Tibial artery (tissue), 4 donors: ENCODE measurements at places on chromosomes 6 and 20.

DNA sequence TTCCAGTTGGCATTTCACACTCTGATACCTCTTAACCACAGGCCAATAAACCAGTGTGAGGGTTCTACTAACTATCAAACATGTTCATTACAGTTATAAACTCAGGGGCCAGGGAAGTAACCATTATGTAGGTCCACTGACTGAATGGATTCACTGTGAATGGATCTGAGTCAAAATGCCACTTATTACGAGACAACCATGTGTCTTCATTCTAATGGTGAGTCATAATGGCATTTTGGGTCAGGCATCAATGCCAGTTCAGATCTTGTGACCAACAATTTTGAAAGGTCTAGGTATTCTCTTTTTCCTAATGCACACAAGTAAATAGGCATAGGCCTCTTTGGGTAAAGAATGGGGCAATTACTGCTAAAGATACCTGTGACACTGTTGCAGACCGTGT, 112.2 kb upstream of the HEY2 start:
- DNase-seq: no peak

DNA sequence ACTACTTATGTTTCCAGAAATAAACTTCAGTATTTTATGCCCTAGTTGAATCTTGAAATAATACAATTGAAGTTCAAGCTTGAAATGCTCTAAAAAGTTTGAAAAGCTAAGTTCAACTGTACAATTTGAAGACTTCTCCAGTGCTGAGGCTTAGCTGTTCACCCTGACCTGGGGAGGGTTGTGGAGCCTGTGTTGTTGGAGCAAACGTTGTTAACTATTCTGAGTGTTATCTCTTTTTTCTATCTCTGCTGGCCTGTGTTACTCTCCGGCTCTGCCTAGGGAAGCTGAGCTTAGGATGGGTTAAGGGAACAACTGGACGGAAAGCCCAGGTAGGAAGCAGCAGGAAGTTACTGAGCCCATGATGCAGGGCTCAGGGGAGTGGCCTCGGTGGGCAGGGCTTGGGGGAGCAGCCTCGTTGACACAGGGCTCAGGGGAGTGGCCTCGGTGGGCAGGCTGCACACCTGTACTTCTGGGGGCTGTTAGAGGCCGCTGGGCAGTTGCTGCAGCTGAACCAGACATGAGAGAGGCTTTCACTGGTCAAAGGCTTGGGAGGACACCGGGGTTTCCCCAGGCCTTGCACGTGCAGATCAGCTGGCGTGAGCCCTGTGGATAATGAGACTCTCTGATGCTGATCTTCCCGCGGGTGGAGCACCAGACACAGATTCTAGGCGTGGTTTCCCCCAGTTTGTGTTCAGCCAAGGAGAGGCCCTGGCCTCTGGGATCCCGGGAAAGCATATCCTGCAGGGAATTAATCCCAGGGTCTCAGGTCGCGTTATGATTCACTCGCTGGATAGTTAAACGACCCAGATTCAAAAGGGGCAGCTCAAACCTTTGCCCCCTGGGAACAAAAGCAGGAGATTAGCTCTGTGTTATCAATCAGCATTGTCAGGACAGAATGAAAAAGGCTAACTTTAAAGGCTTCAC, 58.9 kb downstream of the ERMARD start:
- no peak for DNase-seq

DNA sequence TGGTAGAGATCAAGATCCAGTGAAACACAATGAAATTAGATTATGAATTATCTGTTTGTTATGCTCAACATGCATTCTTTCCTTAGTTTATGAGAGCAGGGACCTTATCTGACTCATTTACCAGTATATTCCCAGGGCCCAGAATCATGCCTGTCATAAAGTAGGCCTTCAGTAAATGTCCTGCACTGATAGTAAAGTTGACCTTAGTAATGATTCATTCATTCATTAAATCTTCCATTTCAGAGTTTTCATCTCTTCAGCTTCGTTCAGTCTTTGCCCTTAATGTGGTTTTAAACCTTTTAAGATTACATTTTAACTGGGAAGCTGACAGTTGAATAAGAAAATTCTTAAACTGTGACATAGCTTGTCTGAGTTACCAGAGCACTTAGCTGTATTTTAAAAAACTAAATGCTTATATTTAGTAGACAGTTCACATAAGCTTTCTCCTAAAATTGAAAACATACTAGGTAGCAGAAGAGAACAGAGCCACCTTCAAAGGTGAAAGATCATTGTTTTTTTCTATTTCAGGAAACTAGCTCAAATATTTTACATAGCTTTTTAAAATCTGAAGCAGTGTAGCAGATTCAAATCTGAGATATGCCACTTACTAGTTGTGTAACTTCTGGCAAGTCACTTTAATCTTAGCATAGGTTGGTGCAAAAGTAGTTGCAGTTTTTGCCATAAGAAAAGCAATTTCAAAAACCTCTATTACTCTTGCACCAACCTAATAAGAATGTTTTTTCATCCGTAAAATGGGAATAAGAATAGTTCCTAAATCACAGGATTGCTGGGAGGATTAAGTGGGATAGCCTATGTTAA, 41.4 kb downstream of the MCM8 start:
- no peak for DNase-seq

DNA sequence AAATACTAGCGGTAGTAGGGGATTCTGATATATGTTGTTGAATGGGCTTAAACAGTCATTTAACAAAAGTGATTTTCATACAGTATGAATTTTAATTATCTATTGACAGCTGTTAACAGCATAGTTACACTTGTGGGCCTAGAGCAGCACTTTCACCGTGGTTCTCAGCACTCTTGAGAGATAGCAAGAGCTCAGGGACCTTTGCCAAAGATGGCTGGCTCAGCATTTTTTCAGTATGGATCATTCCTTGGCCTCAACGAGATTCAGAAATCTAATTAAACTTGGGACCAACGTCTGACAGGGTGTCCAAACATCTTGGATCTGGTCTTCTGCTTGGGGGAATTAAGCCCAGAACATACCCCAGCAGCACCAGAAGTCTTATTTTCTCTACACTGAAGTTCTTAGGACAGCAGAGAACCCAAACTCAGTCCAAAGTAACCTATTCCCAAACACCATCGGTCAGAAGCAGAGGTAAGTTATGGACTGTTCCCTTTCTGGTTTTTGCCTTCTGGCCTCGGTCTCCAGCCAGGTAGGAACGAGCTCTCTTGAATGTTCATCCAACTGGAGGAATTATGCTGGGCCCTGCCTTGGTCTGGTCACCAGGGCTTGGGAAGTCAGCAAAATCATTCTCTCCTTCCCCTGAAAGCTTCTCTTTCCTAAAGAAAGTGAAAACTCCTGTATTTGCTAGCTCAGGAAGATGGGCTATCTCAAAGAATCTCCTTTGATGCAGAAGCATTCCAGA, 25.7 kb downstream of the PRPH2 start:
- peak; percentile 36 for DNase-seq

DNA sequence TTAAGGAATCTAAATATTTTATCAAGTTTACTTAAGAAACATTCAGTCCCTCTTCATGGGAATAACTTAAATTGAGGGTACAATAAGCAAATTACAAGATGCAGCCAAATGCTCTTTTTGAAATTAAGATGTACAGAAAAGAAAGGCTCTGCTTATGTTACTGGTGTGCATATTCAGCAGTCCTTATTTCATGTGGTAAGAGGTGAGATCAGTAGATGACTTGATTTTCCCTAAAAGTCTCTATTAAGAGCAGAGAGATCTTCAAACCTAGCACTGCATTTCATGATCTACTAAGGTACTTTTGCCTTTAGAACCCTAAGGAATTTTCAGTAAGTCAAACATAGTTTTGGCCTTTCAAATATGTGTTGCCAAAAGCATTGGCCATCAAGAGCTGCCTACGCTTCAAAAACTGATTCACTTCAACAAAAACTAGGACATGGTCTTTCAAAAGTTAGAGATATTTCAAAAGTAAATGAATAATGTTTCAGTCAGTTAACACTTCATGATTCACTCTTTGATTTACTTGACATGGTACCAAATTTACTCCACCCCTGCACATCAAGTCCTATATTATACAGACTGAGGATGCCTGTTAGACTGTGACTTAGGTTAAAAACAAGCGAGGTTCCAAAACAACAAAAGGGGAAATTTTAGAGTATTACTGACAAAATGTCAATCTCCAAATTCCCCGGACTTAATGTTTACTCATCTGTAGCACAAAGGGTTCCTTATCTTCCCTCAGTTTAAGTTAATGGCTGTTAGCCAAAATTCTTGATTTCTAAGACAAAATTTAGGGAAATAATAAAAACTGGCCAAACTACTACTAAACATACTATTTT, 19.2 kb downstream of the C6orf62 start:
- no peak for DNase-seq

DNA sequence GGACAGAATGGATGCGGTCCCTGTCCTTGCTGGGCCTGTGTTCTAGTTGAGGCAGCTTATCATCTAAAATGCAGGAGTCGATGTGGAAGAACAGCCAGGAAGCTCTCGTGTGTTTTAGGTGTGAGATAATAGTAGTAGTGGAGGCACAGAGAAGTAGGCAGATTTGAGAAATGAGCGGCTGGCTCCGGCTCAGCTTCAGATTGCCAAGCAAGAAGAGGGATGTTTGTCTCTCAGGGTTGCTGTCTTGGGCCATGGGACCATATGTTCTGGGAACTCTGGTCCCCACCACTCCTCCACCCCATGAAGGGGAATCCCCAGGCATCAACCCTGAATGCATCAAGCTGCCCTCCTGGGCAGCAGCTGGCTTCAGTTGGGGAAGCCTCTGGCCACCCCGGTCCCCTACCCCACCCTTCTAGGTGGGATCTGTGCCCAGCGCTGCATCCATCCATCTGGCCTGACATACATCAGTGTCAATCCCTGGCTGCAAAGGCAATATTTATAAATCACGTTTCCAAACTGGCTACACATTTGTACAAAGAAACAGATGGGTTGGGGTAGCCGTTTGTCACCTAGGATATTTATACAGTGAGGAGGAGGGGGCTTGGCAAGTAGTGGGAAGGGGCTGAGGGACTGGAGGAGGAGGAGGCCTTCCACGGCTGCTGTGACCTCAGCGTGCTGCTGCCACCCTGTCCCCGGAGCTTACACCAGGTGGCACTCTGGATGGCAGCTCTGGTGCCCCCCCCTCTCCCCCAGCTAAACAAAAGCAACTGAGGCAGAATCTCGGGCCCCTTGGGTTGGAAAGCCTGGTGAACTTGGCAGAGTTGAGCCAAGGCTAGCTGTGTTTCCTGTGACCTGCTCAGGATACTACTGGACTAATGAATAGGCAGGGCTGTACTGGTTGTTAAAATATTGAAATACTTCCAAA, 64.4 kb downstream of the CD40 start:
- DNase-seq: no peak

DNA sequence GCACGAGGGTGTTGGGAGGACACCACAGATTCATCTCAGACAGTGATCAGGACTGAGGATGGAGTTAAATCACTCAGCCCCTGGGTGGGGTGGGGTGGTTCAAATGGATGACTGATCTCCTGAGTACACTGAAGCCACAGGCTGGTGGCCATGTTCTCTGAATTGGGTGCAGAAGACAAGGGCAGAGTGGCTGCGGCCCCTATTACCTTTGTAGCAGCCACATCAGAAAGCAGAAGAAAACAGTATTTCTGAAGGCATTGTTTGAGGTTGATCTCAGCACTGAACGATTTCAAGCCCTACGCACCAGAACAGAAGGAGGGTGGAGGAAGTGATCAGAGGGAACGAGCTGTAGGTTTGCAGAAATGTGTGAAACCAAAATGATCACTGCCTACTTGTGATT, 71.6 kb downstream of the SH3BGRL2 start:
- no peak for DNase-seq

DNA sequence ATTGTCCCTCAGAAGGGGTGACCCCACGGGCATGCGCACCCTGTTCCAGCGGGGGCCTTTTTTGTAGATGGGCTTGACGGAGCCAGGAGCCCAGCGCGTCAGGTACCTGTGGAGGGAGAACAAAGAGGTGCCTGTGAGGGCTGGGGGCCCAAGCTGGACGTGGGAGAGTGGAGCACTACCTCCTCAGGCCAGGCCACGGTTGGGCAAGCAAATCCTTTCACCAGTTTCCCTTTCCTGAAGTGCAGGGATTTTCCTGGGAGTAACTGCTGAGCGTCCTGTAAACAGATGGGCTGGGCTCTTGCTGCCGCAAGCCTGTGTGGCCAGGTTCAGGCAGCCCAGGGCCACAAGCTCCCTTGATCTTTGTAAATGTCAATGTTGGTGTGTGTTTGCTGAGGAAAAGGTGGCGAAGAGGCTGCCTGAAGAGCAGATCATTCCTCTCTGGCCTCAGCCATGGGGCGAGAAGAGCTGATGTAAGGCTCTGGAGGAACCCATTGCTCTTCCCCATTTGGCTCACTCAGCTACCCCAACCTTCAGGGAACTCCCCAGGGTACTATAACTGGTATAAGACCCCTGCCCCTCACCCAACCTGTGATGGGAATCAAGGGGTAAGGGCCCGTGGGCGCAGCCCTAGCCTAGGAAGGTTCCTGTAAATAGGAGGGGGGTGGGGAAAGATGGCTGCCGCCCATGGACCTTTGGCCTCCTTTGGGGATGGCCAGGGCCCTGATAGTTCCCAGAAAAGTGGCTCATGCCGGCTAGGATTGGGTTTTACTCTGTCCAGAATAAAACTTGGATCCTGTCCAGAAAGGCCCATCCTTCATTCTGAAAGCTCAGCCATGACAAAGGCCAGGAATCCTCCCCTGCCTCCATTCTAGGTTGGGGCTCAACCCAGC, 15.5 kb downstream of the MRPS18A start:
- DNase-seq: no peak

- DNase-seq: no peak
Measured at GRCh38 chr6:2471472-2471871, 226.1 kb upstream of the GMDS start.

DNA sequence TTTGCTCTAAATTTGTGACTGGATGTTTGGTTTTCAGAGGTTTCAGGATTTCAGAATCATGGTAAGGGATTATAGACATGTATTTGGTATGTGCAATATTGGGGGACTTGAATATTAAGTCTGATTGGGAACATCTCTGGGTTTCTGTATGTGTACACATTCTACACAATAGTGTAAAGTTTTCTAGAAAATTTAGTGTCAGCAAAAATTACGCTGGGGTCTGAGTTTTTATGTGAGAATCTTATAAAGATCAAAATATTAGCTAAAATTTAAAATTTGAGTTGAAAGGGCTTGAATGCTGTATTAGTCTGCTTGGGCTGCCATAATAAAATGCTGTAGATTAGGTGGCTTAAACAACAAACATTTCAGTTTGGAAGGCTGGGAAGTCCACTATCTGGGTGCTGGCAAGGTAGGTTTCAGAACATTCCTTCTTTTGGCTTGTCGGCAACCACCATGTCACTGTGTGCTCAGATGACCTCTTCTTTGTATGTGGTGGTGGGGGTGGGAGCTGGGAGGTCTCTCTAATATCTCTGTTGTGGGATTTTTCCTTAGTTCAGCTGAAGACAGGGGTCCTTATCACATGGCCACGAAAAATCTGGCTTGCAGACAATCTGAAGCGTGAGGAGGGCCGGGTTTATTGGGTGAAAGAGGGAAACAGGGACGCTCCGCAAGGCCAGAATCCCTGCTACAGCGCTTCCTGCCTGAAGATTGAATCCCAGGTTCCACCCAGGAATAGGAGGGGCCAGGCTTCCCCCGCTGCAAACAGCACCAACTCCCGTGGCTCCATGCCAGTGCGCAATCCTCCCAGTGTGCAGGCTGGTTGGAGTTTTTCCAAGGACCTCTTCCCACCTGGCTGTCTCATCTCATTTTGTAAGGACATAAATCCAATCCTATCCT, 299.7 kb downstream of the PLCB1 start:
- no peak for DNase-seq
